Right renal pelvis (tissue), 4 donors: ENCODE measurements at places on chromosomes 16 and 17.

GRCh38 chr16:25005445-25006306 lies 9.5 kb downstream of the ARHGAP17 start:
- DNase-seq, result no peak

GRCh38 chr17:35578929-35579432 lies 610 bp upstream of the PEX12 start:
- DNase-seq, result no peak

- DNase-seq, result no peak
These were observed 12.7 kb downstream of the RNF227 start for GRCh38 chr17:7903154-7904103.

DNA sequence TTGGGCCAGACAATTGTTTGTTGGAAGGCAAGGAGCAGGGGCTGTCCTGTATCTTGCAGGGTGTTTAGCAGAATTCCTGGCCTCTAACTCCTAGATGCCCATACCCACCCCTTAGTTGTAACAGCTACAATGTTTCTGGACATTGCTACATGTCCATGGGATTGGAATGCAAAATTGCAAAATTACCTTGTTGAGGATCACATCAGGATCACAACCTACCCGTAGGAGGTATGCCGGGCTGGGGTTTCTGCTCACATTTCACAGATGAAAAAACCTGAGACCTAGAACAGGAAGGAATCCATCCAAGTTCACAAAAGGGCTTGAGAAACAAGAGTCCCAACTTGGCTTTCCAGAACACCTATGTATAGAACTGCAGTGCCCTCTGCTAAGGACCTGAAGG lies 22.7 kb downstream of the NOG start:
- no peak for DNase-seq

DNA sequence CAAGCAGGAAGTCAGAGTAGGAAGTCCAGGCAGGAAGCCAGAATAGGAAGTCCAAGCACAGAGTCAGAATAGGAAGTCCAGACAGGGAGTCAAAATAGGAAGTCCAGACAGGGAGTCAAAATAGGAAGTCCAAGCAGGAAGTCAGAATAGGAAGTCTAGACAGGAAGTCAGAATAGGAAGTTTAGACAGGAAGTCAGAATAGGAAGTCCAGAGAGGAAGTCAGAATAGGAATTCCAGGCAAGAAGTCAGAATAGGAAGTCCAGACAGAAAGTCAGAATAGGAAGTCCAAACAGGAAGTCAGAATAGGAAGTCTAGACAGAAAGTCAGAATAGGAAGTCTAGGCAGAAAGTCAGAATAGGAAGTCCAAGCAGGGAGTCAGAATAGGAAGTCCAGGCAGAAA lies 105.3 kb upstream of the C16orf82 start:
- no peak for DNase-seq
